ENCODE measurements at places on chromosomes 7 and 10.
A peak's percentile ranks its signal among the peaks of the same experiment; 100 is the strongest.

GRCh38 chr7:142832417-142832816 is 22.5 kb upstream of the EPHB6 start:
- DNase-seq: no peak

DNA sequence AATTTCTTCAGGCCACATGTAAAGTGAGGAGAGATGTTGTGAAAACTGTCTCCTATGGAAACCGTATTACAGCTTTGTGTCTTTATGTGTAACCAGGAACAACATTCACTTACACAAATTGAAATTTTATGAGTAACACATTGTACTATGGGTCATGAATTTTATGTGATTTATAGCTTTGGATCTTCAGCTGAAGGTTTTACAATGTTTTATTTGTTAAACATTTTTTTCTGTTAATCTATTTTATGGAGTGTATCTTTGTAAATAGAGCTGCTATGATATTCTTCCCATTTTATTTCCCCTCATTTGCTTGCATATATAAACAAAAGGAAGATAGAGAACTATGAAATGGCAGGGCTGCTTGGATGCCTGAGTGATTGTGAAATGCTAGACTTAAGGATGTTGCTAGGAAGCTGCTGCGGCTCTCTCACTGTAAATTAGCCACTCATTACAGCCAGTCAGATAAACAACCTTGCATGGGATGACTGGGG is 104.5 kb upstream of the PCLO start:
- peak; percentile 3 for DNase-seq

GRCh38 chr7:82964150-82964882 is 198.4 kb downstream of the PCLO start:
- no peak for DNase-seq

- DNase-seq: peak; percentile 62
Measured at GRCh38 chr10:24415455-24416125, 206.7 kb downstream of the KIAA1217 start.

DNA sequence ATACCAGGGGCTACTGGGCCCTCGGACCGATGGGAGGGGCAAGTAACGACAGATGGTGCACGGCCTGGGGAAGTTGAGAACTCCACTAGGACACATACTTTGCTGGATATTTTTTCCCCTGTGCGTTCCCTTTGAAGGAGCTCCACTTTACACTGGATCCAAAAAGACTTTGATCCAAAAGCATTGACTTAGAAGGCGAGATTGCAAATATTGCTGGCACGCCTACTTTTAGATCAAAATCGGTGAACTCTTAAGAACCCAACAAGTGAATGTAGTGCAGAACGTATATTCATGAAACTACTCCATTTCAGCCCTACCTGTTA is 436 bp upstream of the SLC25A13 start:
- DNase-seq: no peak

- no peak for DNase-seq
Measured at GRCh38 chr10:45059632-45060031, 58.9 kb downstream of the ZNF22 start.

DNA sequence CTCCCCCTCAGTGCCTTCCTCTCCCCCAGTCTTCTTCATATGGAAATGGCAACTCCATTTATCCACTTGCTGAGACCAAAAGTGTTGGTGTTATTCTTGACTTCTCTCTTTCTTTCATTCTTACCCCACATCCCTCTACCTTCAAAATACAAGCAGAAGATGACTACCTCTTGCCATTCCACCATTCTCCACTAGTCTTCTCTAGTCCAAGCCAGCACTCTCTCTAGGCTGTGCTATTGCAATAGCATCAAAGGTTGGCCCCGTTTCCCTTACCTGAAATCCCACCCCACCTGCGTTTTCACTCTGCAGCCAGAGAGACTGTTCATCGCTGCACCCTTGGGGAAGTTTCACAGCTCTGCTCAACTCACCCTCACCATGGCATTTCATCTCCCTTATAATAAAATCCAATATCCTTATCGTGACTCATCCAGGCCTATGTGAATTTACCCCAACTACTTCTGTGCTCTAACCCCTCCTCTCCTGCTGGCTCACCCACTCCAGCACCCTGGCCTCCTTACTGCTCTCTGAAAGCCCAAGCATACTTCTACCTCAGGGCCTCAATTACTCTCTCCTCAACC is 109.1 kb downstream of the LSM5 start:
- DNase-seq: no peak

DNA sequence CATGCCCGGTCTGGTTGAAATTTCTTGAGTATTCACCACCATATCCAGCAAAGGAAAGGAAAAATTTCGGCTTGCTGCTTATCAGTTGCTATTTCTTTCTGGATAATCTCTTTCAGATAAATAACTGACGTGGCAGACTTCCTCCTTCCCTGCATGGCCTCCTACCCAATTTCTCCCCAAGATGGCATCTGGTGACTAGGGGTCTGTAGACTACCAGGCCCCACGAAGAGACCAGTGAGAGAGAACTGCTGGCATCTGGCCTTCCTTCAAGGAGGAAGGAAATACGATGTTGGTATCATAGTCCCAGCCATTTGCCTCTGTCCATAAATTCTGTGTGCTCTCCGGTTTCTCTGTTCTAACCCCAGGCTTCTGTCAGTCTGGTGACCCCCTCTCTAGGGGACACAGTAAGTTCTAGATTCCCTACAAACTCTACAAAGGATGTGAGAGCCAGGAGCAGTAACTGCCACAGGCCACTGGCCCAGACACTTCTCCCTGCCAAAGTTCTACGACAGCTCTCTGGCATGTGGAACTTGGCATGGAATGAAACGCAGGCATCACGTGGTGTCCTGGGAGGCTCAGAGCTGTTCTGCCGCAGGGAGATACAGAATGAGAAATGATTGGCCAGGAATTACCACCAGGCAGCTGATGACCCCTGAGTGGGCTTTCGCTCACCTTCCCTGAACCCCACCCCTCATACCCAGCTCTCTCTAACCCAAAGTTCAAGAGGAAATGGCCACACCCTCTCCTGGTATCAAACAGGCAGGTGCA is 30.0 kb upstream of the MSRB2 start:
- peak; percentile 79 for DNase-seq

DNA sequence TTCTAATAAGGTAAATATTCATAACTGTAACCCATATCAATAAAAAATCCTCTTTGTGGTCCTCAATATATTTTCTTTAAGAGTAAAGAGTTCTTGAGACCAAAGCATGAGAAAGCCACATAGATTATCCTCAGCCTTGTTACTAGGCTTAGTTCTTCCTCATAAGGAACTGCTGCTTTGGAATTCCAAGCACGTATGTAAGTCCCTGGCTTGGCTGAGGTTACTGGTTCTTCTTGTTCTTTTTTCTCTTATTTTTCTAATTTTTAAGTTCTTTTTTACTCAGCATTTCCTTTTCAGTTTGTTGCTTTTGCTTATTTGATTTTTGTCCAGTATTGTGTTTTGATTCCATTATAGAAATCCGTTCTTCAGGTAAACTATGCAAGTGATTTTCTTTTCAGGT is 127.3 kb downstream of the MARCHF5 start:
- DNase-seq: no peak

GRCh38 chr7:105678811-105679495 is 97.7 kb upstream of the EFCAB10 start:
- DNase-seq: peak; percentile 79

GRCh38 chr7:26166684-26167266 is 14.8 kb downstream of the NFE2L3 start:
- no peak for DNase-seq

DNA sequence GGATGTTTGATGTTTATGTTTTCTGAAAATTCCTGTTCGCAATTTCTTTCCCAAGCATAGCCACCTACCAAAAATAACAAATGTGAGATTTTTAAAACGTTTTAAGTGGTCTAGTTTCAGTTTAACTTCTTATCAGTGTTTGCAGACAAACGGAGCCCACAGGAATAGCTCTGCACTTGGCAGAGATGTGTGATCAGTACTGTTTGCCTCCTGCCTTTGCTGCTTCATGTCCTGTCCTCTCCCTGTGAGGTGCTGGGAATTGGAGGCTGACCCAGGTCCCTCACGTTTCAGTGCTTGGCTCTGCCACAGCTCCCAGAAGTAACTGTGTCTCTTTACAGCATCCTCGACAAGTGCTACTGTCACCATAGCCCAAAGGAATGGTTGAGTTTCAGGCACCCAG is 1.2 kb downstream of the UCN3 start:
- DNase-seq: no peak

- DNase-seq: no peak
Measured at GRCh38 chr10:103852856-103853255, 2.5 kb downstream of the SH3PXD2A start.

GRCh38 chr7:135857519-135858274 is 109.1 kb upstream of the FAM180A start:
- no peak for DNase-seq

GRCh38 chr7:91910171-91910570 is 29.7 kb upstream of the MTERF1 start:
- DNase-seq: no peak

GRCh38 chr10:113612154-113612553 is 51.7 kb downstream of the NRAP start:
- no peak for DNase-seq

- DNase-seq: peak; percentile 11
Measured at GRCh38 chr7:90726623-90727022, 130.5 kb downstream of the CDK14 start.

GRCh38 chr10:17365402-17365801 is 89.0 kb downstream of the ST8SIA6 start:
- DNase-seq: no peak

DNA sequence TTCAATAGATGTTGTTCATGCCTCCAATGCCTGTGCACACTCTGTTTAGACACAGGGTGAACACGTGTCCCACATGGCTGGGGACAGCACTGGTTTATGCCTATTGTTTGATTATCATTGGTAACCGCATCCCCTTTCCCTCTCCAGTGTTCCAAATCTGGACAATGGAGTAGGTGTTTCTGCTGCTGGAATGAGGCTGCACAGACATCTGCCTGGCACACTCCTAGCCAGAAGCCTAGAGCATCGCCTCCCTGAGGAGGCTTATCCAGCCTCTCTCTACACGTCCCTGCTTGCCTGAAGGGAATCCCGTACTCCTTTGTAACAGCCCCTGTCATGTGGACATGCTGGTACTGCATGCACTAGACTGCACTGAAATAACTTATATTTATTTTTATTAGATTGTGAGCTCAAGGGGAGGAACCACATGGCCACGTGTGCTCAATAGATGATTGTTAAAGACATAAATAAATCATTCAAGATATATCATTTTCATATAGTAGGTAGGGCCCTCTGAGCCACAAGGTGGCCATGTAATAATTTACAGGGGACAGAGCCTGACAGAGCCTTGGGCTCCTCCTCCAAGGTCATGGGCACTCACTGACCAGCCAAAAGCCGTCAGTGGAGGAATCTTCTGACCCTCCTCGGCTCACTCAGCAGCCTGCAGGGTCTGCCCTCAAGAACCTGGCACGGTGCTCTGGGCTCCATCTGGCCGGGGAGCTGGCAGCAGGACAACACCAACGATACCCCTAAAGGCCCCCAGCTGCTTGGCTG is 310.9 kb upstream of the ZNF32 start:
- DNase-seq: no peak

- peak; percentile 75 for DNase-seq
Measured at GRCh38 chr7:79452032-79452494, 1.4 kb downstream of the MAGI2 start.

GRCh38 chr10:70683601-70683934 is 11.3 kb downstream of the ADAMTS14 start:
- no peak for DNase-seq

GRCh38 chr7:81370822-81371221 is 399.0 kb downstream of the HGF start:
- no peak for DNase-seq

DNA sequence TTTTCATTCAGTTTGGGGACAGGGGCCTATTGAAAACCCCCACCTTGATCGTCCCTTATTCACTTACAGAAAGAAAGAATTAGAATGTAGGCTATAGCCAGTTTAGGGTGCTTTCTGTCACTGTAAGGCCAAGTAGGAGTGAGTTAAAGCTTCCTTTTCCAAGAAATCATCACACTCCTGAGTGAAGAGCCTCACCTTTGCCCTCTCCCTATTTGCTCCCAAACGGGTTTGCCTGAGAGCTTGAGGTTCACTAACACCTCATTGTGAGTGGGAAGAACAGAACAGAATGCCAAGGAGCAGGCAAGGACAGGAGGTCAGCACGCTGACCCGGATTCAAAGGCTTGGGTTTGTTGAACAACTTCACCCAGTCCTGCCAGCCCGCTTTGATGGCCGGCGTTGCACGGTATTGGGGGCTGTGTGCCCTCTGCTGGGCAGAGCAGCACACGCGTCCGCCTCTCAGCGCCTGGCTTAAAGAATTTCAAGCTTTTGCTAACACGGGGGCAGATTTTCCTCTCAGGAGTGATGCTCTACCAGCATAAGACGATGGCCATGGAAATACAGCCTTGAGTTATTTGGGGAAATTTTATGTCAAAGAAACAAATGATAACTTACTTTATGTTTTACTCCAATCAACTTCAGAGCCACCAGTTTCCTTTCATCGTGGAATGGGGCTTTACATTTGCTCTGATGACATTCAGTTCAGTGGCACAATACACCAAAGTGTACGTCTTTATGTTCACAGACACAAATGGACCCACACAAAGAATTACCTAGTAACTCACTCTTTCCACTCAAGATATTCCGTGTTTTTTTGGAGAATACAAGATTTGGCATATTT is 470.0 kb downstream of the SUGCT start:
- DNase-seq: peak; percentile 55

DNA sequence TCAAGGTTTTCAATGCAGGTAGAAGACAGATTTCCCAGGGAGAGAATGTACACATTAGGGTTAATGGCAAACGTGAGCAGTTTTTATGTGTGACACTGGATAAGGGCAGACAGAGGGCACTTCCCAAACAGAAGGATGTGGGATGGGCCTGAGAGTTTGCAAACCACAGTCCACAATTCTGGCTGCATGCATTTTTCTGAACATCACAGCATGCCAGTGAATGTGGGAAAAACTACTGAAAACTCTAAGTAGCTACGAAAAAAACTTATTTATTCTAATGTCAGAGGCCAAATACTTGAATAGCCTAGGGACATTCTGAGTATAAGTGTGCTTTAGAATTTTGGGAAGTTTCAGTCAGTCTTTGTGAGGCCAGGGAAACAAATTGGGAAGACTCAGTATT is 145.9 kb downstream of the NRCAM start:
- no peak for DNase-seq

DNA sequence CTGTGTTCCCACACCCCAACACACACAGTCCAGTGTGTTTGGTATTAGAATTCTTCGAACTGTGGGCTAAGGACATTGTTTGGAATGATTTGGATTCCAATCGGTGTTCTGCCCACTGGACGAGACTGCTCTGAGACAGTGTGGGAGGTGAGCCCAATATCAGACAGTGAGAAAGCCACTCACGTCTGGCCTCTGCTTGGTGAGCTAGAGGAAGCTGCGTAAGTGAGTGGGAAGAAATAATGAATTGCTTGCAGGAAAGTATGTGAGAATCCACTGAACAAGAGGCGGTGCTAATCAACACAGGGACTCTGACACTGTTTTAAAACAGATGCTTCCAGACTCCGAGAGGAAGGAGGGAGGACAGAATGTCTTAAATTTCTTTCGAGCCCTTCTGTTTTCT is 675.0 kb upstream of the ANKRD30A start:
- DNase-seq: no peak
